Kidney (tissue), 22 donors: ENCODE measurements at places on chromosomes 5 and 9.

GRCh38 chr9:35203528-35203927, 41.7 kb downstream of the UNC13B start:
- no peak for DNase-seq

GRCh38 chr9:89725271-89725670, 120.5 kb downstream of the GADD45G start:
- no peak for DNase-seq

- DNase-seq, result no peak
These were observed 66.4 kb downstream of the EBF1 start for GRCh38 chr5:159033351-159033657.

DNA sequence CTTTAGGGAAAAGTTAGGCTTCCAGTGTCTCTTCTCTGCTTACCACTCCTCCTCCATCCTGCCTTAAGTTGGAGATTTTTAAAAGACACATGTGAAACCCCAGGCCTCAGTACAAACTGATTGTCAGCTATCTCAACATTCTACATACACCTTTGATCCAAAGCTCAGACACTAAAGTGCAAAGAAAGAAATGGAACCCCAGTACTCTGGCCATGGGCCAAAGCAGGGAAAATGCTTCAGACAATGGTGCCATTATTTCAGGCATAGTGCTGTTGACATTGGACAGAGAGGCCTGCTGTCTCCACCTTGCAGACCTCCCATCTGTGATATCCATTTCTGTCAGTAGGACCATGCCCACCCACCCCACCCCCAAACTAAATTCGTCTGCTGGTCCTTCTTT, 49.1 kb downstream of the G3BP1 start:
- DNase-seq, result no peak

DNA sequence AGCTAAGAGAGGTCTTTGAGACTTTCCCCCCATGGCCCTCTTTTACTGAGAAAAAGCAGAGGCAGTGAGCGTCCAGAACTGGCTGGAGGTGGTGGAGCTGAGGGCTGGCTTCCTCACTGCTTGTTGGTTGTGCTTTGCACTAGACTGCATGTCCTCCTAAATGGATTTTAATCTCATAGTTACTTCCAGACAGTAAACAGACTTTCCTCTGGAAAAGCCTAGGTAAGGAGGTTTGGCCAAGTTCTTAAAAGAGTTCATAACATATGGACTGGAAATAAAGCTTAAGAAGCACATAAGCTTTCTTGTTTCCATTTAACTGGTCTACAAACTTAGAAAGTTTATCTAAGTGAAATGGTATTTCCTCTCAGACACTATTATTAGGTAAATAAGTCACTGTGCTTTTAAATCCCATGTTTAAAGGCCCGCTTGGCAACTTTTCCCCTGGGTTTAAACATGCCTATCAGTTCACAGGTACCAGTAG, 2.0 kb downstream of the ASPN start:
- DNase-seq, result no peak

- DNase-seq, result no peak
These were observed 10.2 kb downstream of the OR2V1 start for GRCh38 chr5:181120761-181121160.

DNA sequence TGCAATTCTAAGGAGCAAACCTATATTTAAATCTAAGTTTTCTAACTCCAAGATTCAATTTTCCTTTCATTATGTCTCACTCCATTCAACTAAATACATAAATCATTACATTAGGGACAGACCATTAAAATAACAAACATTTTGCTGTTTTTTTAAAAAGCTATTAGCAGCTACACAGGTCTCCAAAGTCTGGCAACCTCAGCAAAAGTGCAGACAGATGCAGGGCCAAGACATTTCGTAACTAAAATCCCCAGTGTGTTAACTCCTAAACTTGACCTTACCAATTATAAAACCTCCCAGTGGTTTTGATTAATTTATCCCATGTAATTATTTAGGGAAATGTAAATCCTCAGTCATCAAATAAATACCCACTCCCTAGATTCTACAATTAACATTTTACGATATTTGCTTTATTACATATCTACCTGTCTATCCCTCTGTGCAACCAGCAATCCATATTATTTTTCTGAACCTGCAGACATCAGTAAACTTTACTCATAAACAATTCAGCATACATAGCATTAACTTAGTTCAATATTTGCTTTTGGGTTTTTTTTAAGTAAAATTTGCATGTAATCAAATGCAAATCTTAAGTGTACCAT, 64.7 kb downstream of the RGS7BP start:
- no peak for DNase-seq

DNA sequence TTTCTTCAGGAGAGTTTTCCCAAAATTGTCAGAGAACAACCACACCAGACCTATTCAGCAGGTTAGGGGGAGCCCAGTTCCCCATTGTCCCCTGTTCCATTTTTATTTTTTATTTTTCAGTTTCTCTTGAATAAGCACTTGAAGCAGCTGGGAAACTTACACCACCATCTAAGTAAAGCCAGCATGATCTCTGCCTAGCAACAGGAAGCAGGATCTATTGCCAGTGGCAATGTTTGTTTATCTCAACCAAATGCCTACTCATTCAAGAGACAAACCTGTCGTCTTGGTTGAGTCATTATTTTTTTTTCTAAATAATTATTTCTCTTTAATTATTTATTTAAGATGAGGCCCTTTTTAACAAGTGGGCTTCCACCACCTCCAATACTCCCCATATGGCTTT, 379.3 kb downstream of the PLK2 start:
- no peak for DNase-seq

- peak; percentile 87 for DNase-seq
These were observed 12.8 kb downstream of the NKD2 start for GRCh38 chr5:1021136-1021968.

DNA sequence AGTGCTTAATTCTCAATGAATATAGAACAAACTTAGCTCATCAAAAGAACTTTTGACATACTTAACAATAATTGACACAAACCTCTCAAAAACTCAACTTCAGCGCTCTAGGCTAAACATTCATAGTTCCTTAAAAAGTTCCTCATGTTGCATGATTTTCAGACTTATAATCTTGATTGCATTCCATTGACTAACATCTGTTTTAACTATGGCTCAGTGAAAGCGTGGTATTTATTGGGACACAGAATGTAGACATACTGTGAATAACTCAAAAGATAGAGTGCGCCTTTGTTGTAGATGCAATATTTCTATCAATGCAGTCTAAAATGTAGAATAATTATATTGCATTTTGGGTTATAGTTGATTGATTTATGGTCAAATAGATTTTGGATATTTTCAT, 227.1 kb upstream of the HAPLN1 start:
- DNase-seq, result no peak

GRCh38 chr5:119074419-119074818, 3.5 kb downstream of the DMXL1 start:
- no peak for DNase-seq

- DNase-seq, result no peak
These were observed 85.9 kb upstream of the IL17B start for GRCh38 chr5:149464796-149465489.

DNA sequence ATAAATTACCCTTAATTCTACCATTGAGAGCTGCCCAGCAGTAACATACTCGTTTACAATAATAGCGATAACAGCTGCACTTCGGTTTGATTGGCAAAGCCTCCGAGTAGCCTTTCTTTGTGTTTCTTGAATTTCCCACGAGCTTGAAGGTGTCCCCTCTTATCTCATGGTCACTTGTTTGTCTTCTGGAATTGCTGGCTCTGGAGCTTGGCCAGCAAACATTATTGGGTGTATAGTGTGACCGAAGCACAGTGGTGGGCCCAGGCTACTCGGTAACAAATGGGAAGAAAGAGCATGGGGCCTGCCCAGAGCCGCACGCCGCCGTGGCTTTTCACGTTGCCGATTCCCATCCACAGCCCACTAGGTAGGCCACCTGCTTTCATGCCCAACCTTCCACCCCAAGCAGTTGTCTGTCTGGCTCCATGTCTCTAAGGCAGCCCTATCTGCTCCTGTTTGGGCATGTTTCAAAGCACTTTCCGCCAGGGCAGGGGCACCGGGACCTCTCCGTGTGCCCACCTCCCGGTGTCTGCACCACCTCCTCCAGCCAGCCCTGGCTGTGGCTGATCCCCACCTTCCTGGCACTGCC, 8.7 kb downstream of the STKLD1 start:
- DNase-seq, result no peak

DNA sequence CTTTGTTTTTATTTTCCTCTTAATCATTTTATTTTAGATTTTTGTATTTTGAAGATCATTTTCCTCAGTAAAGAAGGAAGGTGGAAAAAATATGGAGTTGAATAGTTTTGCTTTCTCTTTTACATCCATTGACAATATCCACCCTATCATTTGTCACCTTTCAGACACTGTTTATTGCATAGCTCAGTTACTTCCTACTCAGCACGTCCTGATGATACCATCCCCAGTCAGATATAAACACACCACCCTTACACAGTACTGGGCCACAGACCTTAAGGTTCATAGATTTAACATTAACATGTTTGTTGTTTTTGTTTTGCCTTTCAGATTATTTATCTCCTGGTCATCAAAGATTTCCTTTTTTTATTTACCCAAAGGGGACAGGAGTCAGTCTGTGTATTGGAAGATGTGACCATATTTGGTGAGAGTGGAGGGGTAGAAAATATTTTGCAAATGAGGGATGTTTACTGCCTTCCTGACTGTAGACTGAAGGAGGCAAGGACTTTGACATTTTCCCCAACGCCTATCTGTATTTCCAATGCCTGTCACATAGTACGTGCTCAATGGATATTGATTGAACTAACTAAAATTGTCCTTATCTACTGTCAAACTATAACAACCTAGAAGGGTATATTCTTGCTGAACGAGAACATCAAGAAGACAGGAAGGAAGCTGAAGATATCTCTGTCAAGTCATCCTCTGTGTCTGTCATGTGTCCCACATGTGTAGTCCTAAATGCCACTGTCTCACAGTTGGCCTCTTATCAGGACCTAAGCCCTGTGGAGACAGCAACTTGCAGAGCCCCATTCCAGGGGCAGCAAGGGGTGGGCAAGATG, 15.6 kb downstream of the STX17 start:
- no peak for DNase-seq

DNA sequence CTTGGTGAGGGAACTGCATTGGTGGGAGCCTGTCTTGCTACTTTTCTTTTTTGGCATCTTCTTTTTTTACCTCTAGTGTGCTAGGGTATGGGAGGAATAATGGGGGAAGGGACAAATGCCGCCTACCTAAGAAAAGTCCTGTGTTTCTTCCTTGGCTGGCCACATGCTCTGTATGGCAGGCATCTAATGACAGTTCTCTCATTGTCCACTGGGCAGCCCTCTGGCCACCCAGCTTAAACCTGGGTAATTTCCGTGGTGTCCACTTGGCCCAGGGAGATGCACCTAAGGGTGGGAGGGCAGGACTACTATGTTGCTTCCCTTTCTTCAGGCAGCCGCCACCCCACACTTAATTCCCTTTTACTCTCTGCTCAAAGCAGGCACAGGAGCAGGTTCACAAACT, 173.1 kb downstream of the YTHDC2 start:
- DNase-seq, result no peak

GRCh38 chr9:31535651-31536050, 848.8 kb upstream of the ACO1 start:
- no peak for DNase-seq

- DNase-seq, result no peak
These were observed 29.6 kb upstream of the GRXCR2 start for GRCh38 chr5:145902421-145902820.

GRCh38 chr5:88426441-88426840, 157.8 kb upstream of the TMEM161B start:
- no peak for DNase-seq

DNA sequence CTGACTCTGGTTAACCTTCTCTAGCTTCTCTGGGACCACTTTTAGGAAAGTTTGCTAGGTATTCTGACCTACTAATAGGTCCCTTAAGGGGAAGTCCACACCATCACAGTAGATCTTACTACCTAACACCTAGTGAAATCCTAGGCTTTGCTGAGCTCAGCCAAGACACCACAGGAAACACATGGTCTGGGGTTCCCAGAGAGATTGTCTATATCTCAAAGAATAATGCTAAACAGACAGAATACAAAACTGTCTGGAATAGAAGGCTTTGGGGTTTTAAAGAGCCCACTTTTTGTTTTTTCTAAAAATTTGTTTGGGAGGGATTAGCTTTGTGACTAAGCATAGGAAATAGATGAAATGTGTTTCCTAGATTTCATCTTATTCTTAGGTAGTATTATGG, 395.1 kb downstream of the ARHGEF28 start:
- DNase-seq, result no peak

GRCh38 chr5:3634061-3634460, 38.4 kb downstream of the IRX1 start:
- DNase-seq, result no peak

DNA sequence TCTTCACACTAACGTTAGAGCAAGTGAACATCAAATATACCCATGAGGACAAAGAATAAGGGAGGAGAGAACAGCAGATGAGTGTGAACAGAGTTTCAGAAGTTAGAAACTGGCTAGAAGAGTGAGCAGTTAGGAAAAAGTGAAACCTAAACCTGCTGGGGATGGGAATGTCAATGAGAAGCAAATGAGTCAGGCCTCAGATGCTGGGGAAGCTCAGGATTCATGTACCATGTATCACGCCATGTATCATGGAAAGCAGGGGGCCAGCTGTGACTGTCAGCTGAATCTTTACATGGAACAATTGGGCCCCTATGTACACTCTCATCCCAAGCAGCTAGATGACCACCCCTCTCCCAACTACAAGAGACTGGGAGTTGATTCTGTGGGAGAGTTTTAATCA, 16.2 kb downstream of the GDF9 start:
- no peak for DNase-seq

DNA sequence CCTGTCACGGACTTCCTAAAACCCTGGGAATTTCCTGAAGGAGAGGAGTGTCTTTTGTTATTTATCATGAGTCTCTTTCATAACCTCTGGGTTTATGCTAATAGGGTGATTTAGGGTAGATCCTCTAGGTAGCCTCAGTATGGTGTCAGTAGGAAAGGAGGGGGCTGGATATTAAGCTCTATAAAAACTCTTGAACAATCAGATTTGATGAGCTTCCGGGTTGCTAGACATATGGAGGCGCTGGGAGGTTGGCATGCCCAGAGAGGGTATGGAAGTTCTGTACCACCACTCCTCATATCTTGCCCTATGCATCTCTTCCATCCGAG, 15.6 kb upstream of the PTBP3 start:
- no peak for DNase-seq

GRCh38 chr9:70049236-70049635, 5.6 kb downstream of the MAMDC2 start:
- peak; percentile 14 for DNase-seq

DNA sequence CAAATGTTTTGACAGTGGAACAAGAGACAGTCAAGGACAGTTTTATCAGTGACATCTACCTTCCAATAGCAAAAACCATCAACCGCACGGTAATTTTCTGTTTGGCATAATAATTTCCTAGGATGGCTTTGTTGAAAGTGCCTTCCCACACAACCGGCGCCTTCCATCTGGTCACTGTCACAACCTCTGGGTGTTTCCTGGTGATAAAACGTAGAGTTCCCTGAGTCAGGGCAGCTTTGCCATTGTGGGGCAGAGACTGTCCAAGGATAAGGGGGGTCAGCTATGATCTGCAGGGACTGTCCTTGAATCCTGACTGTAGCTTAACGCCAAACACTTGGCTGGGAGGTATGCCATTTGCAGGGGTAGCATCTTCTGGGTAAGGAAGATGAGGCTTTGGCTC, 47.6 kb downstream of the GGTA1 start:
- no peak for DNase-seq

GRCh38 chr9:85516976-85517637, 224.6 kb downstream of the AGTPBP1 start:
- no peak for DNase-seq
